DMS79 (cell line): ENCODE measurements at places on chromosomes 3 and 15.

DNA sequence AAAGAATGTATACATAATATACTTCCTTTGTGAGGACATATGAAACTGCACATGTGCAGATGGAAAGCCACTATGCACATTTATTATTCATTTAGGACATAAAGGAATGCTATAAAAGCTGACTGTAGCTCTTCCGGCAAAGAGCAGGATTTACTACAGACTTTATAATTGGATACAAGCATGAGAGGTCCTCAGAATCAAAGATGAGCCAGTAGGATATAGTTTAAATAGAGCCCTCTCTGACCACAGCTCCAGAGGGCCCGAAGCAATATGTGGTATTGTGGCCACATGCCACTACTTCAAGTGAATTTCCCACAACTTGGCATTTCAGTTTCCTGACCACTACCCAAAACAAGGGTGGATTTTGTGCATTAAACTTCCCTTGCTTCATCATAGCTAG lies 140.9 kb downstream of the ATP8B4 start:
- DNase-seq: no peak

GRCh38 chr15:73695773-73696640 lies 11.8 kb downstream of the CD276 start:
- DNase-seq: no peak

DNA sequence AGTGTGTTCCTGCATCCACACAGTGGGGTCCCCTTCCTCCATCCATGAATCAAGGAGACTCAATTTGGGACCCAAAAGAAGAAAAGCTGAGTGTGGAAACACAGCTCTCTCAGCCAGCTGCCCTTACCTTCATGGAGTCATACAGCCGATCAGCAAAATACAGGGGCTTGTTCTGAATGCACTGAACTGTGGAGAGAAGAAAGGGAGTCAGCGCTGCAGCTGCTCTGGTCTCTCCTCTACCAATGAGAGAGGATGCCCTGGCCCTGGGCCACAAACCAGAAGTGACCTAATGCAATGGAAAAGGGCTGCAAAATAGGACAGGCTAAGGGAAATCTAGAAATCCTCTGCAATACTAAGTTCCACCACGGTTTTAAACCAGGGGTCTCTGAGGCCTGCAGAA lies 46.7 kb downstream of the ANXA2 start:
- peak; percentile 87 for DNase-seq

DNA sequence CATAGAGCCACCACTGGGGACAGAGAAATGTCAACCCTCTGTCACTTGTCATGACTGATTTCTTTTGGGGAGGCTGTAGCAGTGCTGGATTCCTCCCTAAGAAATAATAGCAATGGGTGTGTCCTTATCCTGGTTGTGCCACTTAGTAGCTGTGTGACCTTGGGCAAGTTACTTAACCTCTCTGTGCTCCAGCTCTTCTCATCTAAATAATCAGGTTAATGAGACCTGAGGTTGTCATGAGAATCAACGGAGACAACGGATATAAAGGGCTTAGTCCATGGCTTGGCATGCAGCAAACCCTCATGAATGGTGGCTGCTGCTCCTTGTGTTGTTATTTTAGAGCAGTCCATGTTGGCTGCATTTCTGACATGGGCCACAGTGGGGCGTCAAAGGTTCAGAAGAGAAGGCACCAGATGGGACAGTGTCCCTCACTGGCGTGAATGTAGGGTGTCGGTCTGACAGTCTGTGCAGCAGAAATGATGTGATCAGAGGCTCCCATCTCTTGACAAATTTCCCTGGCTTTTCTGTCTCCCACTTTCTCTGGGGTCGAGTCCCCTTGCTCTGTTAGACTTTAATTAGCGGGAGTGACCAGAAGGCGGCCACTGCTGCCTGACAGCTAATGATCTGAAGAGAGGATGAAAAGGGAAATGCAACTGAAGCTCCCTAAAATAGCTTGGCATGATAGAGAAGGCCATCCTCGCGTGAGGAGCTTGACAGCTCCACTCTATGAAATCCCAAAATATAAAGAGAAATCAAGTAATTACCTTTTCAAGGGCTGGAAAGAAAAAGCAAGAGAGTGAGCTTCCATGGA lies 209.4 kb downstream of the CADPS start:
- peak; percentile 20 for DNase-seq

DNA sequence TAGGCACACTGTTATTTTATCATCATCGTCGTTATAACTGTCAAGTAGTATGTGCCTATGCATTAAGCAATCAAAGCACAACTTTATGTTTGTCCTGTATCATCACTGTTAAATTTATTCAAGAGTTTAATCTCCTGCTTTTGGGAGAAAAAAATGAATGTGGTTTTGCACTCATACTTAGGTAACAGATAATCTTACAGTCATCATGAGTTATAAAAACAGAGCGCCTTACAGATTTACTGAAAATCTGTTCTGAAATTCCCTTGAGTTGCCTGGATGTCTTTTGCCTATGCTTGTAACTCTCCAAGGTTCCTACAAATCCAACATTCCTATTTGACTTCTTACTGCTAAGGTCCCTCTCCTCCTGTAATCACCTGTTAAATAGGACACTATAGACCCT lies 307.3 kb downstream of the ZIC4 start:
- no peak for DNase-seq

DNA sequence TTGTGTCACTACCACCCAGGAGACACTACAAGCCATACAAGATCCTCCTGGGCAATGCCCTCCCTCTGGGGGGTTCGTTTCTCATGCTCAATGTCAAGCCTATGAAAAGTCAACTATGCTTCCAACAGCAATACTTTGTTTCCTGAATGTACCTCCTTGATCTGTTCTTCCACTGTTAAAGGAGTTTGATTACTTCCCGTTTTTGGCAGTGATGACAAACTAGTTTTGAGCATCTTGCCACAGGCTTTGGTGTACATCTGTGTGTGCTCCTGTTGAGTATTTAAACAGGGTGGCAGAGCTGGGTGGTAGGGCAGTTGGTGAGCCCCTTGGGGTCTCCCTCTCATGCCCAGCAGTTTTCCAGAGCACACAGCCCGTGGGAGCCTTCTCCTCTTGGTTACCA lies 81.4 kb downstream of the IL12A start:
- no peak for DNase-seq

DNA sequence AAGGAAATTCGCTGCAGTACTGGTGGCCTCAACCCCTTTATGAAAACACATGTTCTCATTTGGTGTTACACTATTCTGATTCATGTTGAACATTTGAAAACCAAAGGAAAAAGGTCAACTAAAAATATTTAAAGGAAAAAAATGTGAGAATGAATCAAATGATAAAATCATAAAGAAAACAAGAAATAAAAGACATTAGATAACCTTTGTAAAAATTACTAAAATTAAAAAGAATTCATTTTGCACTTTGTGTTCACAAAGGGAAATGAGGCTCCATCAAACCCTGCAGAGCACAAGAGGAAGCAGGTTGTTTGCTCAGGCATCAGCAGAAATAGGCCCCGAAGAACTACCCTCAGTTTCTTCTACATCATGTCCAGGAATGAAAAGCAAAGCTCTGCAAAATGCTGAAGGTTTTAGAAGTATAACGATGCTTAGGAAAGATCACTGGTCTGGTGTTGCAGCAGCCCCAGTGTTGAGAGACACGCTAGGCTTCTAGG lies 41.2 kb downstream of the MAP4 start:
- no peak for DNase-seq

- no peak for DNase-seq
Measured at GRCh38 chr3:196596355-196596754, 27.9 kb downstream of the FBXO45 start.

GRCh38 chr3:151584566-151584965 lies 123.7 kb upstream of the IGSF10 start:
- DNase-seq: no peak

GRCh38 chr3:81497572-81498251 lies 263.7 kb downstream of the GBE1 start:
- DNase-seq: no peak

DNA sequence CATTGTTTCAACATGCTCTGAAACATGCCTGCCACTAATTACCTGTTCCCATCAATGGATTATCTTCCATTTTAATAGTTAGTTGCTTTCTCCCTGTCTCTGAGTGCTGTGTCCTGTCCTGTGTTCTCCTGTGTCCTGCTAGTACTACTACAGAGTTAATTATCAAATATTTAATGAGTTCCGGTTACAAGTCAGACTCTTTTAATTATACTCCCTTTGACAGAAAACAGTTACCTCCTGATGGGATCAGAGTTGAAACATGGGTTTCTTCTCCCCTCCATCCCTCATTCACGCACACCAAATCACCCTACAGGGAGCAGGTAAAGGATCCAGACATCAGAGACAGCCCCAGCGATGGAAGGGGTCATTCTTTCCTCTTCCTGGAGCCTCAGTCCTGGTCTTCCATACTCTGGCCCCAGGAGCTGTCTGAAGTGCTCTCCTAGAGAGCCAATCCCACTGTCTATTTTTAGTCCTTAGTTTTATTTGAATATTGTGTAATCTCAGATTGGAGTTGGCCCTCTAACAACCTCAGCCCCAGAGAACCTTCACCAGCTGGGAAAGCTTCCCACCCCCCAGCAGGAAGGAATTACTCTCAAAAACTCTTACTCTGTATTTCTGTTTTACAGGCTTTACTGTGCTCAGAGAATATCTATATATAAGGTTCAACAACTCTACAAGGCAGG lies 137.0 kb upstream of the C2CD4B start:
- no peak for DNase-seq

GRCh38 chr3:181622365-181622764 lies 89.4 kb upstream of the SOX2 start:
- no peak for DNase-seq

GRCh38 chr3:54599716-54600115 lies 328.1 kb downstream of the LRTM1 start:
- no peak for DNase-seq

GRCh38 chr3:138569090-138569489 lies 25.0 kb downstream of the CEP70 start:
- DNase-seq: no peak

GRCh38 chr3:63069806-63070475 lies 194.7 kb upstream of the CADPS start:
- DNase-seq: no peak

GRCh38 chr3:39383045-39383880 lies at the start of gene SLC25A38:
Gene SLC25A38, plus strand, starts transcription at chr3:39383370. Its CDS starts 355 bp downstream, at chr3:39383725.
- DNase-seq: no peak

DNA sequence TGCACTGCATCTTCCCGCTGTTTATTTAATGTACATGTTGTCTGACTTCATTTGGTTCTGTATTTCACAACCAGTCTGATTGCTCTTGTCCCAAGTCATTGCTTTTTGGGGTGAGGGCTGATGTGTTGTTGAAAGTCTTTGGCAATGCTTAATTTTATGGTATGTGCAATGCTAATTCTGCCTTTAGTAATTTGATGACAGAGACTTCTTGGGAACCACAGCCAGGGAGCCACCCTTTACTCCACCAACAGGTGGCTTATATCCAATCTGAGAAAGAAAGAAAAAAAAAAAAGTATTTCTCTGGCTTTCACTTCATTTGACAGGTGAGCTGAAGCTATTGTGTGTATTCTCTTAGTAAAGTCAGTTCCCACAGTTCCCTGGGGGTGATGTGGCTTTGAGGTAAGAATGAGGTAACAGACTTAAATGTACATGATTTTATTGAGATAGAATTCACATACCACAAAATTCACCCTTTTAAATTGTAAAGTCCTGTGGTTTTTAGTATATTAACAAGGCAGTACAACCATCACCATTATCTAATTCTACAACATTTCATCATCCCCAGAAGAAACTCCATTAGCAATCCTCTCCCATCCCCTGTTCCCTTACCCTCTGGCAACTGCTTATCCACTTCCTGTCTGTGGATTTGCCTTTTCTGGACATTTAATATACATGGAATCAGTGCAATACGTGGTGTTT lies 97.3 kb downstream of the SLCO3A1 start:
- no peak for DNase-seq

DNA sequence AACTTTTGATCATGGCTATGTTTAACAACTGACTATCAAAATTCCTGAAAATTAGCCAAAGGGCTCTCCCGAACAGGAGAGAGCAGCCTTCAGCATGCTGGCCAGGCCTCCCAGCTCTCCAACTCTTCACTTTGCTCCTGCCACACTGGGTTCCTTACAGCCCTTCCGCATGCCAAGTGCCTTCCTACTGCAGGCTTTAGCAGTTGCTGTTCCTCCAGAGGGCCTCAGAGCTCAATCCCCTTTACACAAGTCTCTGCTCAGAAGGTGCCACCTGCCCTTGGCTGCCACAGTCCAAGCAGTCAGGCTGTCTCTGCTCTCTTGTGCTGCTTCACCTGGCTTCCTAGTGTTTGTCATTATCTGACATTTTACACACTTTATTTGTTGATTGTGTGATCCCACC lies 553.1 kb upstream of the PPP2R3A start:
- no peak for DNase-seq

- DNase-seq: no peak
Measured at GRCh38 chr3:188401244-188401993, 247.5 kb downstream of the LPP start.

DNA sequence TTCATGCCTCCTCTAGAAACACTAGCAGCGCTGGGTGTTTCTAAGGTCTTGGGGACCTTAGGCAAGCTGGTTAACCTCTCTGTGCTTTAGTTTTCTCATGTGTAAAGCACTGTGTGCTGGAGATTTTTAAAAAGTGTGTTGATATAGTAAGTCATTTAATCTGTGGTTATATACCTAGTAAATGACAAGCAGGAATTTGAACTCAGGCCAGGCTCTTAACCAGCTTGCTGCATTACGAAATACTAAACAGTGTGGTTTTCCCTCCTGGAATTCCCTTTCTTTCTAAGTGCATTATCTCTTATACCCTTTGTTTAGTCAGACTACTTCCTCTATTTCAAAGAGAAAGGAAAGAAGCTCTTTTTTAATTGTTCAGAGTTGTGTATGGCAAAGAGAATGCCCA lies 26.5 kb downstream of the NEO1 start:
- no peak for DNase-seq

DNA sequence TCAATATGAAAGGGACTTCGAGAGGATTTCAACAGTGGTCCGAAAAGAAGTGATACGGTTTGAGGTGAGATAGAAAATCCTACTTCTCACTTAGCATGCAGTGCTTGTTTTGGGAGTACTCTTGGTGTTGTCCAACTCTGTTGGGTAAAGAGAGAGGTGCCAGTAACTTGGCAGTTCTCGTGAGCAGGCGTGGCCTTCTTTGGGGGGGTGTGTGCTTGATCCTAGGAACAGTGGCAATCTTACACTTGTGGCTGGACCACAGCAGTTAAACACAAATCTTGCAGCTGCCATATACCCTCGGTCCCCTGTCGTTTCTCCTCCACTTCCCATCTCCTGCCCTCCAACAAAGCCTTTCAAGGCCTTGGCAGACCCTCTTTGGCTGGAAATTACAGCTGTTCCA lies 15.2 kb upstream of the SNX22 start:
- DNase-seq: no peak

DNA sequence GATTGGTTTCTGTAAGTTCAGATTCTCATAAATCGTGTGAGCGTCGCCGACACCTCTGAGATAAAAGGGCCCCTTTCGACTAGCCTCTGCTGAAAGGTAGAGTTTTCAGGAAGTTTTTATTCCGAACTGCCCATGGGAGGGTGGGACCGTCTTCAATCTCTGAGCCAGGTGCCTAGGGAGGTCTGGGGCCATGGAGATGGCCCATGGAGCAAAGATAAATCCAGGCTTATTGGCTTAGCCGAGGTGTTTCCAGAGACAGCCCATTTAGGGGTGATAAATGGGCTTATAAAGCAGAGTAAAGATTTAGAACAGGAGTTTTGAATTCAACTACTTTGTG lies 442 bp downstream of the QTRT2 start:
- no peak for DNase-seq
